Kidney epithelial cell (primary cell): ENCODE measurements at places on chromosomes 12 and 14.
A peak's percentile ranks its signal among the peaks of the same experiment; 100 is the strongest.

DNA sequence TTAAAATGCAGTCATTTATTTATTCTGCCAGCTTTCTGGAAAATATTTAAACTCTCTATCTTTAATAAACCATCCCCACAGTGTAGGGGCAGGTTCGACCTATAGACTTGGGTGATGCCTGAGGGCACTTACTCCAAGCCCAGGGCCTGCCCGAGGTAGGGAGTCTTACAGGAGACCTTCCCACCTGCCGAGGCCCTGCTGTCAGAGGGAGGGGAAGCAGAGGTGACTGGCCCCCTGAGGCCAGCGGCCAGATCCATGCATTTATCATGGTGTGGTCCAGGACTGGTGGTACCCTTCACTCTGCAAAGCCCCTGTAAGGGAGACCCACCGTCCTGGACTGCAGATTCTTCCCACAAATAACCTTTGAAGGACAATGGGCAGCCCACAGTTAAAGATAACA is 7.6 kb downstream of the EML1 start:
- no peak for DNase-seq

DNA sequence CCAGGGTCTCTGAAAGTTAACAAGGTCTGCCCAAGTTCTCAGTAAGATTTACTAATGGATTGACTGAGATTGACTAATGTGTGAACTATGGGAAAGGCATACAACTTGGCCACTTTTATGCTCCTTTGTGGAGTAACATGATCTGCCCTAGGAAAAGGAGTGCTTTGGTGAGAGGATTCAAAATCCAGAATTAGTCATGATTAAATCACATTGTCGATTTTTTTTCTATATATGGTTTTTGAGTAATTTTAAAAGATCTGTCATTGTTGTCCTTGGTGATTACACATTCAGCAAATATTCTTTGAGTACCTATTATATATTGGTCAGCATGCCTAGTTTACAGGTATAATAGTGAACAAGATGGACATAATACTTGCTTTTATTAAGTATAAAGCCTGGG is 147.7 kb upstream of the SYT10 start:
- DNase-seq = no peak

GRCh38 chr12:94649349-94650142 is 811 bp downstream of the TMCC3 start:
- no peak for DNase-seq

DNA sequence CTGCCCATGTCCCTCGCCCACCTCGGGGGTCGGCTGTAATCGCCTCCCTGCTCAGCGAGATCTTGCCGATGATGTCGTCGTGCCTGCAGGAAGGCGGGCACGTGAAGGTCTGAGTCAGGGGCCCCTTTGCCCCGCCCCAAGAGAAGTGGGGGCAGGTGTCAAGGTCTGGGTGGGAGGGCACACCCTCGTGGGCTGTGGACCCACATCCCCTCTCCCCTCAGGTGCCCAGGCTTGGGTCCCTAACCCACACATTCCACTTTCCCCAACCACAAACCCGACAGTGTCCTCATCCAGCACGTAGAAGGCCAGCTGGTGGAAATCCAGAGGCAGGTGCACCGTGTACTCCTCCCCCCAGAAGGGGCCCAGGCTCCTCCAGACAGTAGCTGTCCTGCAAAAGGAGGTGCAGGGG is 7.8 kb downstream of the RASAL1 start:
- no peak for DNase-seq

GRCh38 chr12:38886931-38887330 is 18.5 kb downstream of the CPNE8 start:
- DNase-seq = no peak

- no peak for DNase-seq
These were observed 23.3 kb downstream of the CYP46A1 start for GRCh38 chr14:99707420-99707819.

- DNase-seq = no peak
These were observed 63.1 kb upstream of the SOX5 start for GRCh38 chr12:24012528-24012927.

GRCh38 chr14:83126076-83126475 is 1592.4 kb upstream of the SEL1L start:
- DNase-seq = no peak

DNA sequence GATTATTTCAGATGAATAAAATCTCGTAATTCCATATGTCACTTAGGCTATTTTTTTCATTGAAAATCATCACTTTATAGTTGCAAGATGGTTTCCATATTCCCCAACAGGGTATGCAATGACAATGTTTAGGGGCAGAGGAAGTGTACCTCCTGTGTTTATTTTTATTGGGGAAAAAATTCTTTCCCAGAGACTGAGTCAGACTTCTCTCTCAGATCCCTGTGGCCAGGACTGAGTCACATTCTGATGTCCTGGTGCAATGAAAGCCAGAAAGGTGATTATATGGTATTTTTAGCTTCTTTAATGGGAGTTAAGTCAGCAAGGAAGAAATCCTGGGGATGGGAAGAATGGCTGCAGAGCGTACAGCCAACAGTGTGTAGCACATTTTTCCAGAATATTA is 196.9 kb upstream of the ALG10 start:
- no peak for DNase-seq

- no peak for DNase-seq
These were observed 396.9 kb upstream of the TMTC1 start for GRCh38 chr12:30180602-30181001.

- DNase-seq = no peak
These were observed 103.8 kb upstream of the ETV6 start for GRCh38 chr12:11545484-11546330.

DNA sequence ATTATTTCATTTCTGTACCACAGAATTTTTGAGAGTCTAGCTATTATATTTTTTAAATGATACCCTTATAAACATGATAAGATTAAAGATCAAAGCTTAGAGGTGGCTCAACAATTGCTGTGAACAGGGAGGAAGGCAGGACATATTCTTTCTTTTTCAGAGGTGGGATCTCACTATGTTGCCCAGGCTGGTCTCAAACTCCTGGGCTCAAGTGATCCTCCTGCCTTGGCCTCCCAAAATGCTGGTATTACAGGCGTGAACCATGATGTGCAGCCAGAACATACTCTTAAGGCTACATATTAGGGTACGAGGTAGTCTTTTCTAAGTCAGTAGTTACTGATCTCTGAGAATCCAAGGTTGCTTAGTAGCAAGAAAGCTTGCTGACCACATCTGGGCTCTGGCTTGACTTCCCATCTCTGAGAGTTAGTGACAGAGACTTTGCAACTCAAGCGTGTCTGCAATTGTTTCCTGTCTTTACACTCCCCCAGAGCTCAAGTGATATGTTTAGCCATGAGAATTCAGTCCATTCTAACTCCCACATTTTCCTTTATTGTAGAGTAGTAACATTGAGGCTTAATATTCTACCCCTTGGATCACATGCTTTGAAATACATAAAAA is 8.6 kb downstream of the RAB5B start:
- DNase-seq = peak; percentile 74

GRCh38 chr14:53153702-53154112 is 584 bp upstream of the DDHD1 start:
- DNase-seq = no peak

GRCh38 chr14:90532826-90533525 is 136.1 kb downstream of the CALM1 start:
- DNase-seq = no peak

GRCh38 chr12:11578461-11578993 is 70.9 kb upstream of the ETV6 start:
- DNase-seq = no peak

DNA sequence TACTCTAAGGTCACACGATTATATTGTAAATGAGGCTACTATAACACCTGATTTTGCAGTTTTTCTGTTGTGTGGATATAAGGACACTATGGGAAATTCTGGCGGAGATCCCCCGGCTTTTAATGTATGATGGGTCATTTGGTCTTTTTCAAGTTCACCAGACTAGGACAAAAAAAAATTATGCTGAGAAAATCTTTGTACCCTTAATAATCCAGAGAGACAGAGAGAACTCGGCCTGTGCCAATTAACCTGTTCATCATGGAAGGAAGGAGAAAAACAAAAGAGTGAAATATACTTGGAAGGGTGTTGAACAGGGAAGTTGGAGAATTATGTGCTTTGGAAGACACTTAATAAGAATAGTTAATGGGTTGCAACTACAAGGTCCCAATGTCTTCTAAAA is 62.2 kb upstream of the KICS2 start:
- DNase-seq = no peak

- DNase-seq = no peak
These were observed 67.4 kb downstream of the MED13L start for GRCh38 chr12:116210131-116210530.

GRCh38 chr12:50050410-50051098 is 6.8 kb upstream of the ASIC1 start:
- no peak for DNase-seq

DNA sequence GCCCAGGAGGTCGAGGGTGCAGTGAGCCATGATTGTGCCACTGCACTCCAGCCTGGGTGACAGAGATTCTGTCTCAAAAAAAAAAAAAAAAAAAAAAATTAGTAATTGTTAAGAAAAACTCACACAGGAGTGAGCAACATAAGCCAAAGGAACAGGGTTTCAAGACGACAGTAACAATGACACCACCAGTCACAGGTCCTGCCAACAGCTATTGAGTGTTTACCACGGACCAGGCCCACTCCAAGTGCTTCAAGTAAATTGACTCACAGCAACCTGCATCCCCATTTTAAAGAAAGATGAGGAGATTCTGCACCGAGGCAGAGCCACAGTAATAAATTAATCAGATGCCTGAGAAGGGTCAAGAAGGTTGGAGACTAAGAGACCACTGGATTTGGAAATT is 194.5 kb downstream of the DPF3 start:
- no peak for DNase-seq

DNA sequence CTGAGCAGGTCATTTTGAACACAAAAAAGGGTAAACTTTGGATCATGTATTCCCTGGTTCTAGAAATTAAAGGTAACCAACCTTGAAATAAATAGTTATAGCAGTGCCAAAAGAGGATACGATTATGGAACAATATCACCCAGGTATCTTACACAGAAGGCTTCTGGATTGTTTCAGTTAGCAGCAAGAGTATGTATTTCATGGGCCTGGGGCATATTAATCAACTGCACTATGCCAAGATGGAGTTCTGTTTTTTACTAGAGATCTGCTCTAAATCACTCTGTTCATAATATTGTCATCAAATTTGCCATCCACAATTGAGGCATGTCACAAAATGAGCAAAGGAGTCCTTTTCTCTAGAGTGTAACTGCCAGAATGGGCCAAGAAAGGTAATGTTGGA is 357.1 kb downstream of the RAD51B start:
- DNase-seq = no peak

GRCh38 chr14:48983351-48983888 is 602.8 kb downstream of the RPS29 start:
- no peak for DNase-seq

DNA sequence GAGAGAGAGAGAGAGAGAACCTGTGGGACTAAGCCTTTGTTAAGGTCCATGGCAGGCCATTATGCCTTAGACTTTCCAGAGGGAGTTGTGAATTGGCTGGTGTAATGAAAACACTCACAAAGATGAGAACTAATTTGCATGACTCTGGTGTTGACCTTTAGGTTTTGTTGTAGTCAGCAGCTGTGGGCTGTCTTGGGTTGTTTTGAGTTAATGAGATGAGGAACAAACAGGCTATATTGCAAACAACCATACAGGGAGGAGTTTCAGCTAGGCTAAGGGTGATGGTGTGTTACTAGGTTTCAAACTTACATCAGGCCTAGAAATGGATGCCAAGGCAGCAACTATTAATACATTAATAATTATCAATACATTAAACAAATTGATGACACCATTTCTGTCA is 26.3 kb downstream of the ATXN7L3B start:
- no peak for DNase-seq

DNA sequence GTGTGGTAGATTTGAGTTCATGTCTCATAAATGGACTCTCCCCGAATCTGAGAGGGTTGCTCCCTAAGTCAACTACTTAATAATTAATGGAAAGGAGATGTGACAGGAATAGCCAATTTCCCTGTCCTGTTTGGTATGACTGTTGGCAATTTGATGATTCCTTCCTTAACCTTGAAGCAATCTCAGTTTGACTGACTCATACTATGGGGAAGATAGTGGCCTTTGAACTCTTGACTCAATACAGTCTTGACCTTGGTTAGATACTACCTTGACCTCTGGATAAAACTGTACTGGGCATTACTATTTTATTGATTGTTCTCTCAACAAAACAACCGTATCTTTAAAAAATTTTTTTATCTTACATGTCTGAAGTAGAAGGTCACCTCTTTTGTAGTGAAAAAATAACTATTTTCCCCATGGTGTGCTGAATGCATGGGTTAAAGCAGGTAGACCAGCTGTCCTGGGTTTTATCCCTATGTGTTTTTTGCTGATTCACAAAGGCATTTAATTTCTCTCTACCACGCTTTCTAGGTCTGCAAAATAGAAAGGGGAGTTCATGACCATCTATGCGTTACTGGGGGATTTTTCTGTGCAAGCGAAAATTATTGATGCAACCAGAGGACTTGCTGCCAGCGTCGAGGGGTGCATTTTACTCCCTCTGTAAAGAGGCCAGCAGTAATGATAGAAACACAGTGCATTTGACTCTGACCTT is 80.1 kb downstream of the ETV6 start:
- DNase-seq = no peak

DNA sequence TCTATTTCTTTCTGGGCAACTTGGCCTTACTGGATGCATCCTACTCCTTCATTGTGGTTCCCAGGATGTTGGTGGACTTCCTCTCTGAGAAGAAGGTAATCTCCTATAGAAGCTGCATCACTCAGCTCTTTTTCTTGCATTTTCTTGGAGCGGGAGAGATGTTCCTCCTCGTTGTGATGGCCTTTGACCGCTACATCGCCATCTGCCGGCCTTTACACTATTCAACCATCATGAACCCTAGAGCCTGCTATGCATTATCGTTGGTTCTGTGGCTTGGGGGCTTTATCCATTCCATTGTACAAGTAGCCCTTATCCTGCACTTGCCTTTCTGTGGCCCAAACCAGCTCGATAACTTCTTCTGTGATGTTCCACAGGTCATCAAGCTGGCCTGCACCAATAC is 5.3 kb downstream of the OR4N5 start:
- DNase-seq = no peak

- DNase-seq = no peak
These were observed 22.7 kb downstream of the DIO2 start for GRCh38 chr14:80188571-80188970.

- no peak for DNase-seq
These were observed at the start of gene TRAF3 for GRCh38 chr14:102776761-102777710. TRAF3 (plus strand) TSS chr14:102777449; CDS start chr14:102870202, 92,753 bp downstream.

GRCh38 chr12:56760460-56760859 is 2.7 kb upstream of the HSD17B6 start:
- DNase-seq = no peak

GRCh38 chr14:70339039-70339438 is 20.4 kb downstream of the COX16 start:
- DNase-seq = no peak

- DNase-seq = no peak
These were observed 13.4 kb downstream of the MYL2 start for GRCh38 chr12:110906985-110907384.

DNA sequence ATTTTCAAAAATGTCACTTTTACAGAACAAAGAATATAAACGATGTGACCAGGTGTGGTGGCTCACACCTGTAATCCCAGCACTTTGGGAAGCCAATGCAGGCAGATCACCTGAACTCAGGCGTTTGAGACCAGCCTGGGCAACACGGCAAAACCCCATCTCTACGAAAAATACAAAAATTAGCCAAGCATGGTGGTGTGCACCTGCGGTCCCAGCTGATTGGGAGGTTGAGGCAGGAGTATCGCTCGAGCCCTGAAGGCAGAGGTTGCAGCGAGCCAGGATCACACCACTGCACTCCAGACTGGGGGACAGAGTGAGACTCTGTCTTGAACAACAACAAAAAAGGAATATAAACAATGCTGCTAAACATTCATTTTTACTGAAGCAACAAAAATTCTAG is 15.2 kb downstream of the HEATR5A start:
- no peak for DNase-seq
